GDM1 (cell line): ENCODE measurements at places on chromosomes 16 and 17.

- DNase-seq: no peak
Measured at GRCh38 chr17:56697190-56697589, 103.7 kb downstream of the NOG start.

DNA sequence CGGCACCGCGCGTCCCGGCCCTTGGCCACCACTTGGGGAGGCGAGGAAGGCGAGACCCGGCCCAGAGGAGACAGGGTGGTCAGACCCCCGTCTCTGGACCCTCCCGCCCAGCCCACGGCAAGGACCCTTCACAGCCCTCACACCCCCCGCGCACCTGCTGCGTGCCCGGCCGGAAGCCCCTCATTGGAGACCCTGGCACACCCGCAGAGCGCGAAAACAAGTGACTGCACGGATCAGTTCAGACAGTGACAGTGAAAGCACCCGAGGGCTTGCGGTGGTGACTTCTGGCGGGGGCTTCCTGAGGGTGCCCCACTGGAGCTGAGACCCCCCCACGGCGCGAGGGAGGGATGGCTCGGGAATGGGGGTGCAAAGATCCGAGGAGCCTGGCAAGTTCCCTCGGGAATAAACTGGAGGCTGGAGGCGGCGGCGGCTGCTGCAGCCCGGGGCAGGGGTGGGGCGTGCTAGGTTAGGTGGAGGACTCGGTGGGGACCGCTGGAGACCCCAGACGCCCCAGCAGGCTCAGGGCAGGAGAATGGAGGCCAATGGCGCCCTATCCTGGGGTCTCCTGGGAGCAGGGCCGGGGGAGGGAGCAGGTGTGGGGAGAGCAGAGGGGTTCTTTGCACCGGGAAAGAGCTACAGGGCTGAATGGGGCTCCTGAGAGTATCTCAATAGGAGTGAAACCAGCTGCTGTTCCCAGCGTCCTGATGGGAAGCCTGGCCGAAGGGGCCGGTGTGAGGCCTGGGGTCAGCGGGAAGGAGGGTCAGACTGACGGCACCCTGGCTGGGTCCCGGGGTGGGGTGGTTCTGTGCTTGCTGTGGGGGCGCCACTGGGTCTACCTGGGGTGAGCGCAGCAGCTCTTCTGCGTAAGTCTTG, 824 bp upstream of the FBXL16 start:
- no peak for DNase-seq

GRCh38 chr17:27539152-27539551, 82.9 kb downstream of the KSR1 start:
- no peak for DNase-seq

- peak; percentile 22 for DNase-seq
Measured at GRCh38 chr17:50183421-50183994, 17.7 kb downstream of the SGCA start.

GRCh38 chr16:66904846-66905632, 13.6 kb downstream of the CDH16 start:
- no peak for DNase-seq

DNA sequence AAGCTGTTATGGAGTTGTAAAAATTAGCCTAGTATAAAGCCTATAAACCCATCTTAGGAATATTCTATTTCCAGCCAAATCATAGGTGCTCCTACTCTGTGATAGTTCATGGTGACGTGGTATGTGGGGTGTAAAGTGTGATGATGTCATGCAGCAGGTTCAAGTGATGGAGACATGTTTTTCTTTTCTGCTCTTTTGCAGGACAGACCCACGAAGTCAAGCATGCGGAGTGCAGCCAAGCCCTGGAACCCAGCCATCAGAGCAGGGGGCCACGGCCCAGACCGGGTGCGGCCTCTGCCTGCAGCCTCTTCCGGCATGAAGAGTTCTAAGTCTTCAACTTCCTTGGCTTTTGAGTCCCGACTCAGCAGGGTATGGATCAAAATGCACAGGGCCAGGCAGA, 87.3 kb downstream of the SPECC1 start:
- DNase-seq: no peak

DNA sequence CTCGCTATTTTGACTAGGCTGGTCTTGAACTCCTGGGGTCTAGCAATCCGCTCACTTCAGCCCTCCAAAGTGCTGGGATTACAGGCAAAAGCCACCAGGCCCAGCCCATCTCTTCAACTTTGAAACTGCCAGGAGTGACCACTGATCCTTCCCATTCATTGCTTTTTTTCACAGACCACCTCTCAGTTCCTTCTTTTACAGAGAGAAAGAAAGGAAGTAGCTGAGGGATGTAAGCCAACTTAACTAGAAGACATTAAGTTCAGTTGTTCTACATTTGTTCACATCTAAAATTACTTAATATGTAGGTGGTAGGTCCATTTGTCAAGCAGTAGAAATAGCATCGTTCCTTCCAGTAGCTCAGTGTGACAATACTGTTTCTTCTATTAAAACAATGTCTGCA, 219.8 kb downstream of the STX8 start:
- peak; percentile 13 for DNase-seq

GRCh38 chr16:27762441-27762840, 212.5 kb downstream of the KATNIP start:
- DNase-seq: no peak

- DNase-seq: no peak
Measured at GRCh38 chr17:62745806-62746205, 62.3 kb downstream of the MARCHF10 start.

GRCh38 chr17:35738519-35739133, 7.2 kb downstream of the RASL10B start:
- no peak for DNase-seq

DNA sequence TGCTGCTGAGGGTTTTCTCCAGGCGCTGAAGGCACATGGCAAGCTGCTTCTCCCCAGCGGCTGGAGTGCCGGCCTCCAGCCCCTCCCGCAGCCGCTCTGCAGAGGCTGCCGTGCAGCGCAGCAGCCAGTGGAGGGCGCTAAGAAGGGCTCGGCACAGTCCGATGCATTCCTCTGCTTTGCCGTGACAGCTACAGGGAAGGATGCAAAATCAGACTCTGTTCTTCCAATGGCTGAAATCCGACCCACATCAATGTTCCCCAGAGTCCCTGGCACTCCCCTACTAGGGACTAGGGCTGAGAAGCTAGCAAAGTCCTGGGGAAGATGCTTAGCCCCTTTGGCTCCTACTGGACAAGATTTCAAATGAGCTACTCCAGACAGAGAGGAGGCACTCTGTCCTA, 19.0 kb downstream of the MED24 start:
- DNase-seq: no peak

DNA sequence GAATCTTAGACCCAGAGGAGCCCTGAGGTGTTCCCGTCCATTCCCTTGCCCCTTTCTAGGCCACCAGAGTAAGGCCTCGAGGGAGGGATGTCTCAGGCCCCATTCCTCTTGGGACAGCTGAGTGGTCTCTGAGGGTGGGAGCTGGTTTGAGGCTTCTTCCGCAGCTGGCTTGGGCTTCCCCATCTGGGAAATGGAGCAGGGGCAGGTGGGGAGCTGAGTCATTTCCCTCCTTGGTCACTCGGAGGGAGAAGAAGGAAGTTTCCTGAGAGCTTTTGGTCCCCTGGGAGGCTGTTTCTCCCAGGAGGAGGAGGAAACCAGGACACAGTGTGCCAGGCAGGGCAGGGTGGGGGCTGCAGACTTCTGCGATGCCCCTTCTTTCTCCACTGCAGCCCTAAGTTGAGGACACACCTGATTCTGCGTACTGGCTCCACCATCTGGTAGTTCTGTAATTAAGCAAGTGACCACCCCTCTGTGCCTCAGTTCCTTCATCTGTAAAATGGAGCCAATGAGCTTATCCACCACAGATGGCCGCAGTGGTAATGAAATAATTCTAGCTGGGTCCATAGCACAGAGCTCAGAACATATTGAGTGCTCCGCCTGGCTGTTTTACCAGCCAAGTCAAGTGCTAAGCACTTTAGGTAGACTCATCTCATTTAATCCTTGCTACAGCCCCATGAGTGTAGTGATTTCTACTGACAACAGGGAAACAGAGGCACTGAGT, 1.6 kb upstream of the KCNJ12 start:
- no peak for DNase-seq
